Epithelial cell of prostate (primary cell): ENCODE measurements at places on chromosomes 11 and 22.

- no peak for DNase-seq
Observed at GRCh38 chr11:129248618-129249017, 56.5 kb upstream of the ARHGAP32 start.

- DNase-seq: no peak
Observed at GRCh38 chr11:36155770-36156160, 133.5 kb downstream of the COMMD9 start.

DNA sequence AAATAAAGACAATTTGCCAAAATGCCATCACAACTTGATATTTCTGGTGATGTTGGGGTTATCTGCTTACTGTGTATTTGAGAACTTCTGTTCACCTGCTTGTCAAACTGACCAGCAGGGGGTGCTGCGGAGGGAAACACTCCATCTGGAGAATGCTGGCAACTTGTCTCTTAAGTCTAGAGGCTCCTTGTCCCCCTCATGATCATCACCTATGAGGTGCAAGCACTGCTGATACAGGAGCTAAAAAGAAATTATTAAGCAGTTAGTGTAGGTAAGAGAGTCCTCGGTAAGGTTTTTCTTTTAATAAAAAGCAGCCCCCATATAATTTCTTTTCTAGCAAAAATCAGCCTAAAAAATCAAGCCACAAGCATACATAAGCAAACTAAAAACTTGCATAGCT lies 32.7 kb upstream of the GLYATL1B start:
- DNase-seq: no peak

GRCh38 chr22:48902983-48903650 lies 924.6 kb downstream of the BRD1 start:
- no peak for DNase-seq

DNA sequence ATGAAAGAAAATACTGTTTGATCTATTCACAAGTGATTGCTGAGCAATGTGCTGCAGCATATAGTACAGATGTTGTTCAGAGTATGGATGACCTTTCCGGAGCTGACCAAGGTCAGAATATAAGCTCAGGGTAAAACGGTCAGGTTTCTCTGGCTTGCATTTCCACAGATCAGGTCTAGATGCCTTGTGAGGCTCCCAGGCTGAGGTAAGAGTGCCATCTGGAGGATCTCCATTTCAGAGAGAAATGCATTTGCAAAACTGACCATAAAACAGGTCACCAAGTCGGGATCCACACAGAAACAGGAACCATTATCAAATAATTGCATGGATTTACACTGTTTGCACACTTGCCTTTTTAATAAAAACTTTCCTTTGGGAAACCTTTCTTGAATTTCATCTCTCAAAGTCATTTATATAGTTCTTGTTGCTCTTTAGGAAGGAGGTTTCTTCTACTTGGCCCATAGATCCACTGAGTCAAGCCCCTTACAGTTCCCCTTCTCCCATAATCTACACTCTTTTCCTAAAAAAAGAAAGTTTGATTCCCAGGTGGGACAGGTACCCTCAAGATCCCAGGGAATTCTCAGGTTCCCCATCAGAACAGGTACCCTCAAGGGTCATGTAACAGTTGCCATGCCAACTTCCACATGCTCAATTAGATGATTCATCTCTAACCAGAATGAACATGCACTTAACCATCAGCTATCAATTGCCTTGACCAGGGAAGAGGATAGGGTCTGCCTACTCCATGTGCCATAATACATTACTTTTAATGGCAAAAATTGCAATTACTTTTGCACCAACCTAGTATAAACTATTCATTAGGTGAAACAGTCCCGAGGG lies 25.0 kb upstream of the TMPRSS5 start:
- no peak for DNase-seq

DNA sequence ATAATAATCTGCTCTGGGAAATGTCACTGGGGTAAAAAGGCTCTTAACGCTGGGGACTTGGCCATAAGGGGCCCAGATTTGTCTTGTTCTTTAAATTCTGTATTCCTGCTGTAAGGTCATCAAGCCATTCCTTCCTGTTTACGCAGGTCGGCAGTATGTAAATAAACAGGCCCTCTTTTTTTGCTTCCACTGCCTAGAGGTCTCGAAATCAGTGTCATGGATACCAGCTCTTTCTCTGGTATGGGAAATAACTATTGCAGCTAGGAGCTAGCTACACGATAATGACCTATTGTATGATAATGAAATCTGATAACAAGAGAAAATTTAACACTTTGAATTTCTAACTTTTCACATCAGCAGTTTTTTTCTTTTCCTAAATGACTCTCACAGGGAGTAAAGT lies 209.2 kb upstream of the NARS2 start:
- no peak for DNase-seq

- no peak for DNase-seq
Observed at GRCh38 chr11:99773646-99774045, 752.9 kb downstream of the CNTN5 start.

DNA sequence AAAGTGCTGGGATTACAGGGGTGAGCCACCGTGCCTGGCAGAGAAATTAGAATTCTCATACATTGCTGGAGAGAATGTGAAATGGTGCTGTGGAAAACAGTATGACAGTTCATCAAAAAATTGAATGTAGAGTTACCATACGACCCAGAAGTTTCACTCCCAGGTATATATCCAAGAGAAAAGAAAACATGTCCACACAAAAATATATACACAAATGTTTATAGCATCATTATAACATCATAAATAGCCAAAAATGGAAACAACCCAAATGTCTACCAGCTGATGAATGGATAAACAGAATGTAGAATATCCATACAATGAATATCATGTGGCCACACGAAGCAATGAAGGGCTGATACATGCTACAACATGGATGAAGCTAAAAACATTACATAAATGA lies 34.6 kb downstream of the MED15 start:
- DNase-seq: no peak

GRCh38 chr11:128476729-128477128 lies 110.6 kb downstream of the ETS1 start:
- DNase-seq: no peak

- no peak for DNase-seq
Observed at GRCh38 chr22:38871360-38872171, 450 bp downstream of the CBX6 start.

GRCh38 chr11:20032127-20032526 lies 128.1 kb downstream of the DBX1 start:
- DNase-seq: no peak

- DNase-seq: no peak
Observed at GRCh38 chr11:125624756-125625213, at the start of gene CHEK1. TSS of gene CHEK1 (plus strand) at chr11:125625163. CDS start at chr11:125626769, 1,606 bp downstream.

DNA sequence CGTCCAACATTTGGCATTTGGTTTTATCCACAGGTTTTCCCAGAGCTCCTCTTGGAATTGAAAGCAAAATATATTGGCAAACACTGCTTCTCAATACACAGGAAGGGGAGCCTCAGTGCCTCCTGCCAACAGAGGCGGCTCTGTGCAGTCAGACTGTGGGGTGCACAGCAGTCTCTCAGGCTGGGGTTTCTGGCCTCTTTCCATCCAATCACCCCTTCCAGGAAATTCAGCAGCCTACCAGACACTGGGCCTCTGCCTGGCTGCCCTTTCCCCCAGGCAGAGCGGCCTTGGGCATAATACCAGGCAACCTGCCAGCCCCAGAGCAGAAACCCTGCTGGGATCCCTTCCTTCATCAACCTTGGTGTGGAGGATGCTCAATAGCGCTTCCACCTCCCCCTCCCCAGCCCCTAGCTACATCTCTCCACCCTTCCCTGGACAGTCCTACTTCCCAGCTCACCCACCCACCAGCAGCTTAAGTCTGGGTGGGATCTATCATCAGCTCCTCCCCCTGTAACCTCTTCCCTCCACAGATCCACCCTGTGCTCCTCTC lies 17.8 kb upstream of the RAPSN start:
- DNase-seq: no peak

DNA sequence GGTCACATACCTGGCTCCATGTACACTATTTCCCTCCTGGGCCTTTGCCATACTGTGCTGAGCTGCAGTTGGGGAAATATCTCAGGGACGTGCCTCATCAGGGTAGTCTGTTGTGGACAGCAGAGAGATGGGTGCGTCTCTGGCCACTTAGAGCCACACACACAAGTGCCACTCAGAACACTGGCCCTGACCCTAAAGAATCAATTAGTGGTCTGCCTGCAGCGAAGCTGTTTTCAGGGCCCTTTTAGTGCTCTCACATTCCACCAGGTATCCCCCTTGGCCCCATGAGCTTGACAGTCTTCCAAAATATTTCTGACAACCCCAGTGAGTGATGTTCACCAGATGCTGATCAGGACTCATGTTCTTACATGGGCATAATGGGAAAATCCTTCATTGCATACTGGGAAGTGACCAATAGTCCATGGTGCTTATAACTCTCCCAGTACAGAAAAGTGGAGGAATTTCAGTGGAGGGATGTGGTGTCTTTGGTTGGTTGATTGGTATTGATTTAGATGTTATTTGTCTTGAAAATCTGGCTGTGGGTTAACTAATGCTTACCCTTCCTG lies 66.1 kb downstream of the ME3 start:
- DNase-seq: no peak

- no peak for DNase-seq
Observed at GRCh38 chr22:30866811-30867271, 101.7 kb downstream of the MORC2 start.

DNA sequence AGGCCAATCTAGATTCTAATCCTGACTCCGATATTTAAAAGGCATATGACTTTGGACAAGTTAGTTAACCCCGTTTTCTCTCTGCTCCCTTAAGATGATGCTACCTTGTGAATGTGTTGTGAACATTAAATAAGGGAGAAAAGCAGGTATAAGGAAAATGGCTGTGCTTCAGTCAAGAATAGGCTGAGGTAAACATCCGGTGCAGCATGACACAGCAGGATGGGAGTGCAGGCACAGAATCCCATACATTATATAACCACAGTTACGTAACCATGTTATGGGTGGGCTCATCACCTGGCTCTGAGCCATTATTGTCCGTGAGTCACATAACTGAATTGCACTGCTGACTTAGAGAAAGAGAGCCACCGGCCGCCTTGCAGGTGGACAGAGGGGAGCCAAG lies 382.2 kb upstream of the ANO5 start:
- DNase-seq: no peak

DNA sequence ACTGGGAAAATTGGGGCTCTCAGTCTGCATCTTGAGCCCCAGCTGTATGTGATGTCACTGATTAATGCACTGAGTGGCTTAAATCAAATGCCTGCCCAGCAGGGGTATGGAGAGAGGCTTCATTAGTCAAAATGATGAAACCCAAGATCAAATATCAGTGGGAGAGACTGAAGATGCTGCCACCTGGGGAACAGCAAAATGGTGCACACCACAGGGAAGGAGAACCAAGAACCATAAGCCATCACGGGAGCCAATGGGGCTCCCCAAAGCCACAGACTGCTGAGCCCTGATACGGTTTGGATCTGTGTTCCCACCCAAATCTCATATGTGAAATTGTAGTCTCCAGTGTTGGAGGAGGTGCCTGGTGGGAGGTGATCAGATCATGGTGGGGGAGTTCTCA lies 85.6 kb downstream of the CTTN start:
- no peak for DNase-seq

- no peak for DNase-seq
Observed at GRCh38 chr11:99781074-99781473, 760.3 kb downstream of the CNTN5 start.

- no peak for DNase-seq
Observed at GRCh38 chr11:39327302-39327701, 2132.2 kb downstream of the LRRC4C start.
